ENCODE measurements at places on chromosomes 7 and 10.

GRCh38 chr7:55016061-55016745, 2.6 kb upstream of the EGFR start:
- DNase-seq, result peak; percentile 38

- DNase-seq, result no peak
Measured at GRCh38 chr10:3805201-3805790, 20.3 kb upstream of the KLF6 start.

DNA sequence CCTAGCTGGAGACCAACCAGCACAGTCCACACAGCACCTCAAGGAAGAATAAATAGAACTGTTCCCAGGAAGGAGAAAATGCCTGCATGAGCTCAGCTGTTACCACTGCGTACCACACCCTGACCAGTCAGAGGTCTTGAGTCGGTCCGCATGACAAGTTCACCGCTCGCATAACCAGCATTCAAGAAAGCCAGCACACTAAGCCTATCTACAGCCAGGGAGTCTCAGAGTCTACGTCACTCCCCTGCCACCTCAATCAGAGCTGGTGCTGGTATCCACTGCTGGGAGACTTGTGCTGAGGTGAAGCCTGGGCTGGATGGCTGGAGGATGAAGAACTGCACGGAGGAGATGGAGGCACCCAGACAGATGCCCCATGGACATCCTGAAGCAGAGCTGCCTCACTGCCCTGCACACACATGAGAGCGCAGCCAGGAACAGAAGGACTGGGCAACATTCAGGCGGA, 19.6 kb downstream of the AKR1C1 start:
- no peak for DNase-seq

DNA sequence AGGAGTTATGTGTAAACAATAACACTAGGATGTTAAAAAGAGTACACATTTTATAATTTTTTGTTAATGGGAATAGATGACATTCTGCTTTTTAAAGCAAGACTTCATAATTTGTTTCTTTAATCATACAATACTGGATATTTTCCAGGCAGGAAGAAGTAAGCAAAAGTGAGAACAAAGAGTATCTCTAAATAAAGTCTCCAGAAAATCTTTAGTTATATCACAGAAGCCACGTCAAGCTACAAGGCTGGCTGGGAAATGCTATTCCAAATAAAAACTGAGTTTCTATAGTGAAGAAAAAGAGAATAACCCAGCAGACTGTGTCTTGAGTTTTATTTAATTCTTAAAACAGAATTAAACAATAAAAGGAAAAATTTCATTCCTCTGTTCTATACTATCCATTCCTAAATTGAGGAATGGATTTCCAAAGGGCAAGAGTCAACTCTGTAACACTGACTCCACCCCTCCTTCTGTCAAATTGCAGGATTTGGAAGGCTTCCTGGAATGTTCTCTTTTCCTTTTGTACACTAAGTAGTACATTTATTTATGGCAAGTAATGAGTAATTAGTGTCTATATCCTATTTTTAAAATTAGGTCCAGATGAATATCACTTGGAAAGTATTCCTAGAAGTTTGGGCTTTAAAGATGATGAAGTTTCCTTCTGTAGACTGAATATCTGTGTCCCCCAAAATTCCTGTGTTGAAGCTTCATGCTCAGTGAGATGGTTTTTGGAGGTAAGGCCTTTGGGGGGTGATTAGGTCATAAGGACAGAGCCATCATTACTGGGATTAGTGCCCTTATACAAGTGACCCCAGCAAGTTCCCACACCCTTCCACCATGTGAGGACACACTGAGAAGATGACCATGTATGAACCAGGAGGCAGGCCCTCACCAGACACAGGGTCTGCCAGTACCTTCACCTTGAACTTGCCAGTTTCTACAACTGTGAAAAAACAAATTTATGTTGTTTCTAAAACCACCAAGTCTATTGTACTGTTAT, 290.9 kb downstream of the CRPPA start:
- DNase-seq, result peak; percentile 41

GRCh38 chr7:113394856-113395255, 276.5 kb upstream of the SMIM30 start:
- DNase-seq, result no peak

DNA sequence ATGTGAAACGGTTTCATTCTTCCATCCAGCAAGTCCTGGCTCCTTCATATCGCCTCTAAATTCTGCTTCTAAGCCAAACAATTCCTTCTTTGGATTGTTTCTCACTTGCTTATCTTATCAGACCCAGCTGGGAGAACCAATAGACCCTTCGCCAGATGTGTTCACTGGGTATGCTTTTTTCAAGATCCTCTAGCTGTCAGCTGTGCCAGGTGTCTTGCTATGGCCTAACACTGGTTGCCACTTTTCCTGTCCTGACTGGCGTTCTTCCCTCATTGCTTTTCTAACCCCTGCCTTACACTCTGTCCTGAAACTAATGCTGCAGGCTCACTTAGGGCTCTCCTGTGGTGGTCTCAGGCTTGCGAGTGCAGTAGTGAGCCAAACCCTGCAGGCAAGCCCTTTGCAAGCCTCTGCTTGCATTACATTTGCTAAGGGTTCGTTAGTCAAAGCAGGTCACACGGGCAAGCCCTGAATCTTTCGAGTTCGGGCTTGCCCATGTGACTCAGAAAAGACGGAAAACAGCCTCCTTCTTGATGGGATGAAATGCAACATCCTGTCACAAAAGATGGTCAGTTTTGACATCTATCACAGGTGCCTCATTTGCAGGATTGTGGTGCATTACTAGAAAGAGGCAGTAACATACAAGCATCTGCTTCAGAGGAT, 92.8 kb downstream of the VWC2 start:
- no peak for DNase-seq

- no peak for DNase-seq
Measured at GRCh38 chr10:17169803-17170202, 31.7 kb downstream of the TRDMT1 start.
